Amniotic epithelial cell (primary cell): ENCODE measurements at places on chromosomes 16 and 17.

GRCh38 chr17:66527335-66527734 lies 224.9 kb downstream of the PRKCA start:
- DNase-seq, result no peak

GRCh38 chr16:84568066-84568465 lies 49.8 kb downstream of the COTL1 start:
- DNase-seq, result no peak

- no peak for DNase-seq
Observed at GRCh38 chr17:74742153-74742515, 5.1 kb downstream of the RAB37 start.

- no peak for DNase-seq
Observed at GRCh38 chr17:60685437-60685836, 7.8 kb downstream of the BCAS3 start.

GRCh38 chr17:7380321-7380720 lies 568 bp upstream of the TNK1 start:
- peak; percentile 28 for DNase-seq

GRCh38 chr17:58521680-58522079 lies 7.2 kb upstream of the MTMR4 start:
- no peak for DNase-seq

- DNase-seq, result no peak
Observed at GRCh38 chr17:62163847-62164246, 98.8 kb upstream of the MED13 start.

- DNase-seq, result no peak
Observed at GRCh38 chr16:72996291-72997062, 51.5 kb downstream of the ZFHX3 start.

- no peak for DNase-seq
Observed at GRCh38 chr16:1740781-1741490, 30.4 kb downstream of the NME3 start.

GRCh38 chr16:1224558-1224957 lies 510 bp downstream of the TPSG1 start:
- DNase-seq, result no peak

DNA sequence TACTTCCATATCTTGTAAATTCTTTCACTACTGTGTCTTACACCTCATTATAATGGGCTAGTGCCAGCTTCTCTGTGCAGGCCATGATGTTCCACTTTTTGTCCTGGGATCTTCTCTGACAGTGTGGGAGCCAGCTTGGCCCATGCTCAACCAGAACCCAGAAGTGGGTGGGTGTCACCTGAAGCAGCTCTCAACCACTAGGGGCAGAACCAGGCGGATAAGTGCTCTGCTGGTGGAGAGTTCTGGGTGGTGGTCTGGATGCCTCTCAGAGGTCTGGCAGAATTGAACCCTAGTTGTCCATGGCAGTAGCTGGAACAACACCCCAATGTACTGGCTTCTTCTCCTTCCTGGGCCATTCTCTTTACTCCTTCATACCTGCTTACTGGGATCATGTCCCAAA lies 254.1 kb upstream of the N4BP1 start:
- no peak for DNase-seq

DNA sequence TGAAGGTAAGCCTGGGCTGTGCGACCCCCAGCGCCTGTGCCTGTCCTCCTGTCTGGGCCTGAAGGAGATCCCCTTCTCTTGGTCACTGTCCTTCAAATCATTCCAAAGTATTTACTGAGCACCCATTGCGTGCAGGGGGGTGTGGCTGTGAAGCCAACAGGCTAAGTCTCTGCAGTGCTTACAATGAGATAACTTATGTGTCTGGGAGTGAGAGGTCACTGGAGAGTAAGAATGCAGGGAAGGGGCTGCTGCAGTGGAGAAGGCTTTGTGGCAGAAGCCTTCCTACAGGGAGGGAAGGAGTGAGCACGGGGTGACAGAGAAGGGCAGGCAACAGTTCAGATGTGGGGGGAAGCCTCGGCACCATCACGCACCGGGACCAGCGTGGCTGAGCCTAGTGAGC lies 11.2 kb upstream of the SMIM5 start:
- DNase-seq, result no peak
